Activated naive CD4-positive, alpha-beta T cell treated with Interleukin-2 at 50 U/mL for 16 hours (primary cell): ENCODE measurements at places on chromosomes 6 and 20.

DNA sequence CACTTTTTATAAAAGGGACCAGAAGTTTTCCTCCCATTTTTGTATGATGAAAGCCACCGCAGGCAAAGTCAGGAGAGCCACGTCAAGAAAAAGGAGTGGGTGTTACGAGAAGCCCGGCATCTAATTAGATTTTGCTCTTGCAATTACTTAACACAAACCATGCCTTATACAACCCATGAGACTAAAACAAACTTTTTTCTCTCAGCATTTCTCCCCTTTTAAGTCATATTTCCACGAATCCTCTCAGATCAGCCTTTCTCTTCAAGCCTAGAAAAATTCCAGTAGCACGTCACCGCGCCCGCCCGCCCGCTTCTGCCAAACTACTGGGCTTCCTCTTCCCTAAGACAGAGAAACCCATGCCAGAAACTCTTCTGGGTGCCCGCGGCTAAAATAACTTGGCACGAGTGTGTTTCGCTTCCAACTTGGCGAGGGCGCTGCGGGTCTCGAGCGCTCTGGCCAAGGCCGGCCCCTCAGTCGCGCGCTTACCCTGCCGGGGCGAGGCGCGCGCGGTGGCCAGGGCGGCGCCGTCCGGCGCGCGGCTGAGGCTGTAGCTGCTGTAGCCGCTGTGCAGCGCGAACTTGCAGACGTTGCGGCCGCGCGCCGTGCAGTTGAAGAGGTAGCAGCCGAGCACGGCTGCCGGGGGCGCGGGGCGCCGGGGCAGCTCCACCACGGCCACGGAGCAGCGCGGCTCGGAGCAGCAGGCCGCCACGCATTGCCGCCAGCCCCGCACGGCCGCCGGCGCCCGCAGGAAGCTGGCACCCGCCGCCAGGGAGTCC is 1.0 kb downstream of the LRP11 start:
- peak; percentile 39 for DNase-seq

DNA sequence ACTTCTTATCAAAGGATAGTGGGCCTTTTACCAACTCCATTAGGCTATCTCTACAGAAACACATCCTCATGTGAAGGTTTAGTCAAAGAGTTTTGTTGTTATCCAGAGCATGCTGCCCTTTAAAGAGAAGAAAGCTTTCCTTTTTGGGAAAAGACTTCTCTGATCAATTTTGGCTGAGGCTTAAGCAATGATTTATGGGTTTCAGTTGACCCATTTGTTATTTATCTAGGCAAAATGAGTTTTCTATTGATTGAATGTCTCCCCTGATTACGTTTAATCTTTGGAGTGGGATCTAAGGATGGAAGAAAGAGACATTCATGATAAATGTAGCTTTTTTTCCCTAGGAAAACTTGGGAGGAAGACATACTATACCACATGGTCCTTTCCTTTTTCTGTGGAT is 326.6 kb upstream of the JAG1 start:
- DNase-seq: no peak

DNA sequence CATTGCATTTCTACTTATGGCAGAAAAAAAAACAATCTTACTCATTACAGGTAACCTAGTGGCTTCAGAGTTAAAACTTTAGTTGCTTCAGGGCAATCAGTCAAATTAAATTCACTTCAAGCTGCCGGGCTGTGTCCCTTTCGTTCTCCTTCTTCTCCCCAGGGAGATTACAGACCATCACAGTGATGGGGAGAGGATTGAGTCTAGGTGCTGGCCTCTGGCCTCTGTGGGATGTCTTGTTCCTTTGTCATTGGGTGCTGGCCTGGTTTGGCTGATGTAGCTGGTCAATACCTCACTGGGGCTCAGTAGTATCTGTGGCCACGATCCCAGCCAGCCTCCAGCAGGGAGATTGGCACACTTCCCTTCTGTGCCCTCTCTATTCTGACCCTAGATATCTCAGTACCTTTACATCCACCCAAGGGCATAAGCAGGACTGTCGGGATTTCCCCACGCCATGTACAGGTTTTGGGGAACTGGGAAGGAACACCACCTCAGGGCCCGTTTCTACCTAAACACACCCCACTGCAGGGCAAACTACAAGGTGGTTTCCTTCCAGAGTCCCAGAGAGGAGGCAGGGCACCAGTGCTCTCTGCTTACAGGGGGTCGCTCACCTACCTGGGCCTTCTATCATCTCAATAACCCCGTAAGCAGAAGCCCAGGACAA is 15.4 kb downstream of the FYN start:
- no peak for DNase-seq

GRCh38 chr6:12113190-12113577 is 101.1 kb downstream of the HIVEP1 start:
- DNase-seq: peak; percentile 6

- no peak for DNase-seq
These were observed 115.2 kb upstream of the RUNX2 start for GRCh38 chr6:45212976-45213375.

DNA sequence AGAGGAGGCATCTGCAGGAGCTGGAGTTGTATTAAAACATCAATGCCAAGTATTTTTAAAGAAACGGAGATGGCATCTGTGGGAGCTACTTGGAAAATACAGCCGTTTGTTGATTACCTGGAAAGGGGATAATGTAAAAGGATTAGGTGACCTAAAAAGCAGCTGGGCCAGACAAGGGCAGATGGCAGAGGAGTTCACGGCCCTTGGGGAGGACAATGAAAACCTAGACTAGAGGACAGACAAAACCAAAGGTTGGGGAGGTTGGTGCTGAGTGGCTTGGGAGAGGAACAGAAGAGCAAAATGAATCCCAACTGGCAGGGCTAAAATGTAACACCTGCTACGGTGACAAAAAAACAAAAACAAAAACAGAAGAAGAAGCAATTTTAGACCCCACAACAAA is 260.5 kb upstream of the JARID2 start:
- no peak for DNase-seq

DNA sequence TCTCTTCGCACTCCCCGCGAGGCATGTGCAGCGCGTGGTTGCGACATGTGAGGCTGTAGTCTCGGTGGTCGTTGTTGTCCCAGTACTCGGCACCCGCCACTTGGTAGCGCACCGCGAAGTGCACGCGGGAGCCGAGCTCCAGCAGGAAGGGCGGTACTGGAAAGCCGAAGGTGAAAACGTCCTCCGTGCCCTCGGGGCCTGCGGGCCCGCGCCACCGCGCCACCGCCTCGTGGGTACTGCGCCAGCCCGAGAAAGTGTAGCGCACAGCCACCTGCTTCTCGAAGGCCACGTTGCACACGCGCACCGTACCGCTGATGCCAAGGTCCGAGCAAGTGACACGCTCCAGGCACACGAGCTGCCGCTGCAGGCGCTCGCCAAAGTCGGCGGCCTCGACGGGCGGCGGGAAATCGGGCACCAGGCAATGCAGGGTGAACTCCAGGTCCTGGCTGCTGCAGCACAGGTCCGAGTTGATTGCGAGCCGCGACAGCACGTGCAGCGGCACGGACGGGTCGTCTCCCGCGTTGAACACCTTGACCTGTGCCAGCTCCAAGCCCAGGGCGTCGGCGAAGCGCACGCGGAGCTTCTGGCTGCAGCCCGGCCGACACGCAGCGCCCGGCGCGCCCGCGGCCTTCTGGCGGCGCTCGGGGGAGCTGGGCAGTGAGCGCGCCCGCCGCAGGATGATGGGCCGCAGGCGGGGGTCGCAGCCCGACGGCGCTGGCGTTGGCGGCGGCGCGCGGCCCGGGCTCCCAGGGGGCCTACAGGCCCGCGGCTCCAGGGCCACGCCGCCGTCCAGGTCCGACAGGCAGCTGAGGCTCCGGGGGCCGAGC is 840 bp downstream of the PPP1R3D start:
- no peak for DNase-seq

GRCh38 chr6:21352131-21352530 is 241.4 kb upstream of the SOX4 start:
- DNase-seq: no peak

DNA sequence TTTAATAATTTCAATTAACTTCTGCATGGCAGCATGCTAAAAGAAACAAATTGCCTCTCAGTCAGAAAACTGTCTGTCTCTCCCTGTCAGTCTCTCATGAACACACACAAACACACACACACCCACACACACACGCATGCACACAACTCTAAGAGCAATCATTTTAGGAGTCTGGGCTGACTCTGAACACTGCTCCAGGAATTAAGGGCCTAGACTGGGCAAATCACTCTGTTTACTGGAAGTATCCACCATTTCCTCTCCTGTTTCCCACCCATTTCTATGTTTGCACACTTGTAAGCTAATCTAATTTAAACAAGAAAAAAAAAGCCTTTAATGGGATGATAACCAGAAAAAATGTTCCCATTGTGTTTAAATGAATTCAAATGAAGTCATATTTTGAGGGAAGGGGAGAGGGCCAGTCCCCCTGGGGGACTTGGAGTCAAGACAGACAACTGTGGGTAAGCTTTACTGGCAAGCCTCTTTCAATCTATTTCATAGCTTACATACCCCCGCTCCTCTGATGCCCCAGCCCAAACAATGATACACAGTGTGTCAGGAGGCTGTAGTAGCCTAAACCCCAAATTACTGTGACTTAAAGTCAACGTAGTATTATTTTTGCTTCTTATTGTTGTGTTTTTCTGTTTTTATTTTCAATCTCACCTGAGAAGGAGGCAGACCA is 447.8 kb upstream of the FLRT3 start:
- no peak for DNase-seq

DNA sequence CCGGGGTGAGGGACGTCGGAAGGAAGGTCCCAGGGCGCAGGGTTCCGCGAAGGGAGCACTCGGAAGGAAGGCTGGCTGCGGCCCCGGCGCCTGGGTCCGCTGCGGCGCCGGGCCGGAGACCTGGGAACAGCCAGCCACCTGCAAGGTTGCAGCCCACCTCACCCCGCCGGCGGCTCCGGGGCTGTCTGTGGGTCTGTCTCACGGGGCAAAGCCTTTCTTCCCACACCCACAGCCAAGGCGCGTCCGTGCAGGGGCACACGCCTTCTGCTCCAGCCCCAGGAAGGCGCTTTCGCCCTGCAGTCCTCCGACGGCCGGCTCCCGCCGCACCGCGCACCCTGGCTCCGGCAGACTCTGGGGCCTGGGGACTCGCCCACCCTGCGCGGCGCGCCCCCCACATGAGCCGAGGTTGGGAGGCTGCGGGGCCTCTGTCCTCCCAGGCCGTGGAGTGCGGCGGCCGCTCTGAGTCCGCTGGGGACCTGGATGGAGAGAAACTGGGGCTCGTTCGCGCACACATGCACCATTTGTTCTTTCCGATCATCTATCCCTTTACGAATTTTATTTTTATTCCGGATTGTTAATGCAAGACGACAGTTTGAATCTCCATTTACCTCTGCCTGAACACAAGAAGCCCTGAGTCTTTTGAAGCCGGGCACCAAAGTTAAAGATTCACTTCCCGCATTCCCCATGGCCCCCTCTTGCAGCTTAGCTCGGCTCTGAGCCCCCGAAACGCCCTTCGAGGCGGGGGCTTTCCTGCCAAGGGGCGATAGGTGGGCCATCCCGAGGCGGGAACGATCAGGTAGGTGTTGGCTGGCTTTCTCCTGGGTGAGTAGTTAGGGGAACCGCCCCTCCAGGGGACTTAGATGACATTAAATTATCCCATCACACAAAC is 4.5 kb upstream of the FOXC1 start:
- DNase-seq: no peak

- DNase-seq: no peak
These were observed 236.8 kb downstream of the DLL1 start for GRCh38 chr6:170053966-170054661.

DNA sequence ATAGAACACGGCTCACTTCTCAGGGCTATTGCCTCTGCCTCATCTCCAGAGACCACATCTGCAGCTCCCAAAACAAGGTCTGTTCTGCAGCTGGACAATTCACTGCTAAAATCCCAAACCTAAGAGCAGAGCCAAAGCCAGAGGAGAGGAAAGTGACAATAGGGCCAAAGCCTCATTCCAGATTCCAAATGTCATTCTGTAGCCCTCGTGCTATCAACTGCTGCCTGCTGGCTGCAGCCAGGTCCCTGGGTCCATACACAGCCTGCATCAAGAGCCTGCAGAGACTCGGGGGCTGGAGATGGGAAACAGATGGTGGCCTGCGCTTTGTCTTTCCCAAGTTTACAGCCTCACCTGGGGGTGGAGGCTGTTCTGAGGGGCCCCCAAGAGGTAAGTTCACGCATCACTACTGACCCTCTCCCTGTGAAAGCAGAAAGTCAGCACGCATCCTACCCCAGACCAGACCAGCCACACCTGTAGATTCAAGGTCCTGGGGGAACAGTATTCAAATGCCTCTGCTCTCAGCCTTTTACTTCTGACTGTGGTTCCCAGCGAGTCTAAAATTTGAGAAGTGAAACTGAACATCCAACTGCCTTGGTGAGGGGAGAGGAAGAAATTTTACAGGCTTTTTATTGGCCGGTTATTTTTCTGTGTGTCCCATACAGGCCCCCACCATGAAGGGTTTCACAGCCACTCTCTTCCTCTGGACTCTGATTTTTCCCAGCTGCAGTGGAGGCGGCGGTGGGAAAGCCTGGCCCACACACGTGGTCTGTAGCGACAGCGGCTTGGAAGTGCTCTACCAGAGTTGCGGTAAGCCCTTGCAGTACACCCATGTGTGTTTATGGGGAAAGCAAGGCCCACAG is at the start of gene LY86:
Gene LY86, plus strand, starts transcription at position 657 of the 860 bp plus-strand sequence. Its CDS starts 15 bp downstream, at position 672.
- DNase-seq: no peak

DNA sequence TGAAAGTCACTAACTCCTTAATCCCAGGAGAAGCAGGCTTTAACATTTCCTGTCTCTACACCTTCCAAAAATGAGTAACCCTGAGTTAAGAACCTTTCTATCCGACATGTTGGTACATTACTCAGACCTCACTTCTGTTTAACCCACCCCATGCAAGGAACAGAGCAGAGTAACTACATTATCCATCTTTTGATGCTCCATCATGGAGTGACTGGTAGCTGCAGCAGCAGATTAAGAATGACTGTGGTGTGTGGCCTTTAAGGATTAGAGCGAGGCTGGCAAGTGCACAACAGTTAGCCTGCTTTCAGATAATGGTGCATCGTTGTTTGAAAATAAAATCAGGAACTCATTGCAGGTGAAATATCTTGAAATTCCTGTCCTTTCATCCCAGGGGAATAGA is 2.0 kb downstream of the TRAF3IP2 start:
- DNase-seq: no peak

DNA sequence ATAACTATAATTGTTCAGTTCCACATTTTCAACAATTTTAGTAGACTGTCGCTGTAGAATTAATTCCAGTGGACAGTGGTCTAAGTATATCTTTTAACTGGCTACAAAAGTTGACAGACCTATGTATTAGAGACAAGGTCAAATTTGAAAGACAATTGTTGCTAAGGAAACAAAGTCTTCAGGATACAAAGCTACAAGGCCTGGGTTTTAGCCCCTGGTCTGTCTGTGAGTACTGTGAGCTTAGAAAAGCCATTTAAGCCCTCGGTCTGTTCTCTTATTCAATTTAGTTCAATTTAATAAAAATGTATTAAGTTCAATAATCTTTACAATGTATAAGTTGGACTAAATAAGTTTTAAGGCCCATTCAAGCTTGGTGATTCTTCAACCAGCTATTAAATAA is 352.5 kb downstream of the HDGFL1 start:
- no peak for DNase-seq

DNA sequence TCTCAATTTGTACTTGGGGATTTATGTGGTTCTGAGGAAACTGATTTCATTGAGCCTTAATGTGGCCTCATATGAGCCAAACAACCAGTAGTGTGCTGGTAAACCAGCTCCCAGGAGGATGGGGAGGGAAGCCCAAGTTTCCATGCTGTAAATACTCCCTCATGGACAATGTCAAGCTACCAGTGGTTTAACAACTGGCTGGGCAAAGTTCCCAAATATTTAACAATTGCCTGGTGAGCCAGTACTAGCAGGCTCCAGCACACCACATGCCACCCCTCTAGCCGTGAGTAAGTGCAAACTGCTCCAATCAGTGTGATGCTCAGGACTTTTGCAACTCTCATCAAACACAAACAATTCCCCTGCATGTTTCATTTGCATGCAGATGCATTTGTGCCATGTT is 19.2 kb upstream of the CDKN1A start:
- no peak for DNase-seq
